Bronchial smooth muscle cell (primary cell): ENCODE measurements at places on chromosomes 5 and 9. TPM values are rescaled to one million over a fixed set of nuclear protein-coding genes. Genes with fewer than 3 reads are reported as not detected.

The ENTREP1 gene
- total RNA-seq = under 0.01 TPM in 1 of 2 replicates, not detected in the other

The SLC36A2 gene
- not detected in 2 replicates for total RNA-seq

The OBP2B gene
- not detected in 2 replicates for total RNA-seq

The DMGDH gene
- 1.6 and 5.1 TPM in 2 replicates for total RNA-seq

The ADAMTS19 gene
- under 0.01 TPM in 1 of 2 replicates, not detected in the other for total RNA-seq

The QRFP gene
- total RNA-seq = not detected in 2 replicates

The MEIKIN gene
- total RNA-seq = not detected in 2 replicates

The CBY3 gene
- total RNA-seq = 0.16 TPM in 1 of 2 replicates, not detected in the other

The C9 gene
- total RNA-seq = 0.16 and 0.17 TPM in 2 replicates

The PLCXD3 gene
- total RNA-seq = under 0.01 TPM in 2 replicates

The GRM6 gene
- under 0.01 TPM in 2 replicates for total RNA-seq

The MSH3 gene
- total RNA-seq = 6.6 and 12.9 TPM in 2 replicates

The SLC44A1 gene
- total RNA-seq = 55.2 and 103 TPM in 2 replicates

The OR1J2 gene
- total RNA-seq = not detected in 2 replicates

The LIX1 gene
- total RNA-seq = not detected in 2 replicates

The ZNF484 gene
- 8.7 and 11.8 TPM in 2 replicates for total RNA-seq

The EQTN gene
- not detected in 2 replicates for total RNA-seq

The MROH2B gene
- total RNA-seq = not detected in 2 replicates

The ORM1 gene
- not detected in 2 replicates for total RNA-seq

The GZMA gene
- total RNA-seq = not detected in 2 replicates

The CRB2 gene
- not detected in 2 replicates for total RNA-seq

The CTNND2 gene
- total RNA-seq = not detected in 2 replicates

The FOXD4L5 gene
- 0.09 and 0.16 TPM in 2 replicates for total RNA-seq

The PAPPA gene
- 23.4 and 28.8 TPM in 2 replicates for total RNA-seq

The CDH9 gene
- not detected in 2 replicates for total RNA-seq

The LCN15 gene
- total RNA-seq = not detected in 2 replicates
